Inflammatory macrophage (primary cell): ENCODE measurements at places on chromosomes 16 and 17.
A peak's percentile ranks its signal among the peaks of the same experiment; 100 is the strongest.

DNA sequence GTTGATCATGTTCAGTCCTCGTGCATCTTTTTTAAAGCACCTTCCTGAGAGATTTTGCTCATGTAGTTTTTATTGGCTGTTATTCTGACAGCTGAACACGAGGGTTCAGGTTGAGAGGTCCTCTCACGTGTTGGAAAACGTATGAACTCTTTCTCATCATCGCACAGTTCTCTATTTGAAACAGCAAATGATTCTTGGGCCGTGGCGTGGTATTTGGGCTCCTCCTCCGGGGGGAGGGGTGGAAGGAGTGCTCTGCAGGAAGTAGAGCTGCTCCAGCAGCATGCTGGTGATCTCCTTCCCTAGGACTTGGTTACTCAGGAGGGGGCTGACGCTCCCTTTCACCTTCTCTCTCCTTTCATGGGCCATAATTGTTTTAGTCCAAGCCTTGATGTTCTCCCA is 70.4 kb downstream of the KSR1 start:
- peak; percentile 88 for DNase-seq

- peak; percentile 77 for DNase-seq
These were observed at the start of gene THRA for GRCh38 chr17:40062329-40063186. Gene THRA (plus strand): TSS chr17:40062965. CDS start chr17:40074489, 11,524 bp downstream.

GRCh38 chr16:77014441-77014840 is 176.5 kb upstream of the MON1B start:
- no peak for DNase-seq

DNA sequence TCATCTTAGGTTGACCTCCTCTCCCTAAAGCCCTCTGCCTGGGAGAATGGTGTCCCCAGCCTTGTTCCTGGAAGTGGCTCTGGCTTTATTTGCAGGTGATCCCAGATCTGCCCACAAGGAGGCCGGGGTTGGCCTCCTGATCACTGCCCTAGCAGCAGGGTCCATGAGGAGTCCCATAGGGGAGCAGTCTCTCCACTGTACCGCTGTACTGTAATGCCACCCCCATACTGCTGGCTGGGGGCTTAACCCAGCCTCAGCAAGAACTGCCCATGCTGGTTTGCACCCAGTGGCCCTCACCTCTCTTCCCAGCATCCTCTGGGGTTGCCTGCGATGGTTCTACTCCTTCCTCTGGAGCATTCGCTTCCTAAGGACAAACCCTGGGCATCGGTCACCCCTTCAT is 39.1 kb downstream of the PSME3IP1 start:
- no peak for DNase-seq

GRCh38 chr16:986411-986810 is 4.8 kb downstream of the SOX8 start:
- DNase-seq: no peak

- DNase-seq: no peak
These were observed 97.0 kb downstream of the USP31 start for GRCh38 chr16:23052221-23052620.

DNA sequence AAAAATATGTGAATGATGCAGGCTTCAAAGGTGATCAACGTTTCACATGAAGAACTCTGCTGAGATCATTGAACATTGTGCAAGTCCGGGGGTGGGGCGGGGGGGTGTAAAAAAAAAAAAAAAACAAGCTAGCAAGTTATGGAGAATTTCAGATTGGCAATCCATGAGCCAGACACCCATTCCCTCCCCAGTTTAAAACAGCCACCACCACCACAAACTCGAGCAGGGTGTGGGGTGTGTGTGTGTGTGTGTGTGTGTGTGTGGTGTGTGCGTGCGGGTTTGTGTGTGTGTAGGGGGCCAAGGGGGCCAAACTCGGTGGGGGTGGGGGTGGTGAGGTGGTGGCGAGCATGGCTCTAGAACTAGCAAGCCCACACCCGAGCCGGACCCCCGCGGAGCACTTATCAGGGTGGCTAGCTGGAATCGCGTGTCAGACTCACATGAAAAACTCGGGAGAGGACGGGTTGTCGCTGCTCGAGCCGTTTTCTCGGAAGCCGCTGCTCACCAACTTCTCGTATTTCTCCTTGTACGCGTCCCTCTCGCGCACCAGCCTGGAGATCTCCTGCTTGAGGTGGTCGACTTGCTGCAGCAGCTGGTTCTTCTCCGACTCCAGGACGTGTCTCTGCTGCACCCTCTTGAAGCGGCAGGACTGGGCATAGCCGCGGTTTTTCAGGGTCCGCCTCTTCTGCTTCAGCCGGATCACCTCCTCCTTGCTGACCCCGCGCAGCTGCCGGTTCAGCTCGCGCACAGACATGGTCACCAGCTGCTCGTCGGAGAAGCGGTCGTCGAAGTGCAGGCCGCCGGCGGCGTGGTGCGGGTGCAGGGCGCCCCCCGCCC is 2.0 kb downstream of the MAF start:
- DNase-seq: peak; percentile 56

GRCh38 chr17:81345228-81346089 is 49.8 kb upstream of the BAHCC1 start:
- peak; percentile 77 for DNase-seq
